ENCODE measurements at places on chromosomes 11 and 22.

GRCh38 chr11:107040433-107041087, 22.3 kb upstream of the GUCY1A2 start:
- DNase-seq: no peak

- no peak for DNase-seq
Measured at GRCh38 chr22:30866811-30867271, 101.7 kb downstream of the MORC2 start.

GRCh38 chr22:44797181-44797725, 44.9 kb downstream of the ARHGAP8 start:
- DNase-seq: no peak

DNA sequence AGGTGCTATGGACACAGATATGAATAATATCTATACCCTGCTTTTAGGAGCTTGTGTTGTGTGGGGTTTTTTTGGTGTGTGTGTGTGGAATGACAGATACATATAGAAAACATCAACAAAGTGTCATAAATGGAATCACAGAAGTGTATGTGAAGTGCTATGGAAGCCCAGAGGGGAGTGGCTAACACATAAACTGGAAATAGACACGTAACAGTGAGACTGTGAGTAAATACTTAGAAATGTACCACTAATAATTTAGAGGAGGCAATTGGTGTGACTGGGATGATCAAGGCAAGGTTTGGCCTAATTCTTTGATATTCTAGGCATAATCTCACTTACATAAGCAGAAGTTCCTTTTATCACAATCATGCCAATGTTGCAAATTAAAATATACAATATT, 169.3 kb upstream of the TENM4 start:
- no peak for DNase-seq

DNA sequence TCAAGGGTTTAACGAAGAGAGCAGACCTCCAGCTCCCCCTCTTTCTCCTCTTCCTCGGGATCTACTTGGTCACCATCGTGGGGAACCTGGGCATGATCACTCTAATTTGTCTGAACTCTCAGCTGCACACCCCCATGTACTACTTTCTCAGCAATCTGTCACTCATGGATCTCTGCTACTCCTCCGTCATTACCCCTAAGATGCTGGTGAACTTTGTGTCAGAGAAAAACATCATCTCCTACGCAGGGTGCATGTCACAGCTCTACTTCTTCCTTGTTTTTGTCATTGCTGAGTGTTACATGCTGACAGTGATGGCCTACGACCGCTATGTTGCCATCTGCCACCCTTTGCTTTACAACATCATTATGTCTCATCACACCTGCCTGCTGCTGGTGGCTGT, 363 bp downstream of the OR8A1 start:
- DNase-seq: no peak

DNA sequence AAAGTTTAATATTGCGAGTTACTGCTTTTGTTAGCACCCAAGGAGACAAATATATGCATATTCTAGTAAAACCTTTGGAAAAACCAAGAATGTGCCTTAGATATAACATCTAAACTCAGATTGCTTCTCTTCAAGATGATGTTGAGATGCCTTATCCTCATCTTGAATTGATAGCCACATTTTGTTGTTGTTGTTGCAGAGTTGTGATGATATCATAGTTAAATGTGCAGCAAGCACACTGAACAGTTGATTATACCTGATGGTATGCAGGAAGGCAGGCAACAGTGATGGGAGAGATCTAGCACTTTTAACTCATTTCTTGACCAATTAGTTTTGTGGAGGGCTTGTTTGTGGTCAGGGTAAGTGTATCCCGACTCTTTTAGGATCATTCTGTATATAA, 48.0 kb downstream of the KDM2A start:
- DNase-seq: no peak

DNA sequence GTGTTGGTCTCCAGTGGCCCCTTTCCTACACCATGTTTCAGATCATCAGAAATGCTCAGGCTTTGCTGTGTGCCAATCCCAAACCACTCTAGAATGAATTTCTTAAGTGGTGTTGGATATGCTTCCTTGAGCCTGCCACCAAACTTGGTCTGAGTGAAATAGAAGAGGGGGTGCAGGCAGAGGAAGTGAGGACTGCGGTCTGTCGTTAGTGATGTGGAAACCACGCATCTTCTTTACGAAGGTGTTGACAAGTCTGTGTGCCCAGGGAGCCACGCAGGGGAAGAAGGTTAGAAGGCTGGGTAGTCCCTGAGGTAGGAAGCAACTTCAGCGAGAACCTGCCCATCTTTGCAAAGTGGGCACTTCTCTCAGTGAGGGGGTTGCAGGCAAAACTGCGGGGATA, 187.4 kb upstream of the NAV2 start:
- DNase-seq: no peak

GRCh38 chr11:76419896-76420295, 24.9 kb upstream of the EMSY start:
- DNase-seq: no peak

Data from activated CD4-positive, alpha-beta T cell treated with anti-CD3 and anti-CD28 coated beads, Interleukin-2, amount 50 U/mL, for 1 hour (primary cell).